ENCODE measurements at places on chromosomes 6 and 20.

DNA sequence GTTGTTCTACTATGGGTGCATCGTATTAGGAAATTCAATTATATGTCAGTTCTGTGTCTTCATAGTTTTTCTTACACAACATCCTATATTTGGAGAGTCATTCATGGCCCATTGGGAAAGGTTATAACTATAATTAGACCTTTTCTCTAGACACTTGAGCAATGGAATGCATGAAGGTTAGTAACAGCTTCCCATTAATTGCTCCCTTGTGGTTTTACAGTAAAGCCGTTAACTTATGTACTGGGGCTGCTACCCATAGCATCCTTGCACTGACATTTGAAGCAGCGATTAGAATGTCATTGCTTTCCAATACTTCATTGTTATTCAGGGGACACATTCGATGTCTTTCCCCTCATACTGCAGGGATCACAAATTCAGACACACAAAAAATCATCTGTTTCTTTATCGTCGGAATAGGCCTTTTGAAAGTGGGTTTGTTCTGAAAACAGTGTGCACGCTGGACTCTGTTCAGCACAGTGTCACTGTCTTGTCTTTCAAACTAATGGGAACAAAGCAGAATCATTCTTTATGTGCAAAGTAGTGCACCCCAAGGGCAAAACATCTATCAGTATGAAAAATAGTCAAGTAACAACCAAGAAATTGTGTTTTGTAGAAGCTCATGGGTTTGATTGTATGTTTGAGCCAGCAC is 634.3 kb upstream of the MAP3K7 start:
- DNase-seq: no peak

DNA sequence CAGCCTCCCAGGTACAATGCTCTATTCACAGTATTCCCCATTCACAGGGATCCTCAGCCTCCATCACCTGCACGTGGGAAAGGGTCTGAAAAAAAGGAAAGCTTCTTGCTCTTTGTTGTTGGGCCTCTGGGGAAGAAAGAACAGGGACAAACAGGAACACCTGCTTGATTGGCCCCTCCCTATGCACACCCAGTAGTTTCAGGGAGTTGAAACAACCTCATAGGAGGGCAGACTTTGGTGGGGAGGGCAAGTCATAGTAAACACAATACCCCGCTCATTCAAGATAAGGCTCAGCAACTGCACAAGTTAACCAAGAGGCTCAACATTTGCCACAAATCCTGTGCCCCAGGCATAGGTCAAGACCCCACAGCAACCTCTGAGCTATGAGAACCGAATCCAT is 1.7 kb downstream of the GHRH start:
- DNase-seq: no peak

DNA sequence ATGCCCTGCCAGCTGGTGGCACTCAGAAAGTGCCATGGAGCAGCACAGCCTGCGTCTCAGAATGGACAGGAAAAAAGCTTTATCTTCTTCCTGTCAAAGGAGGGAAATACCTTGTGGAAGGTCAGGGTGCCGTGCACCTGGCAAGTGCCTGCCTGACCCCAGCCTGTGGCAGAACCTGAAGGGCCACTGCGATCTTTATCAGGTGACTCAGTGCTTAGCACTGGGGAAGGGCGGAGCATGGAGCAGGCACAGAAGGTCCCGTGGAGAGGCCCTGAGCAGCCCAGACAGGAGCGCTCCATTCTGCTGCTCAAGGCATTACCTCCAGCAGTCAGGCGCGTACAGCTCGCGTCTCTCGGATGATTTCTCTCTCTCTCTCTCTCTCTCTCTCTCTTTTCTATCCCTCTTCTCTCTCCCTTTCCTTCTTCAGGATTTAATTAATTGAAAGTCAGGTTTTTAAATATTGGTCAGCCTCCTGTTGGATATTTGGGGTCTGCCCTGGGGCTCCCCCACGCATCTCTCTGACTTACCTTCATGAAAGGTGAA is 31.7 kb downstream of the FOXC1 start:
- DNase-seq: no peak

DNA sequence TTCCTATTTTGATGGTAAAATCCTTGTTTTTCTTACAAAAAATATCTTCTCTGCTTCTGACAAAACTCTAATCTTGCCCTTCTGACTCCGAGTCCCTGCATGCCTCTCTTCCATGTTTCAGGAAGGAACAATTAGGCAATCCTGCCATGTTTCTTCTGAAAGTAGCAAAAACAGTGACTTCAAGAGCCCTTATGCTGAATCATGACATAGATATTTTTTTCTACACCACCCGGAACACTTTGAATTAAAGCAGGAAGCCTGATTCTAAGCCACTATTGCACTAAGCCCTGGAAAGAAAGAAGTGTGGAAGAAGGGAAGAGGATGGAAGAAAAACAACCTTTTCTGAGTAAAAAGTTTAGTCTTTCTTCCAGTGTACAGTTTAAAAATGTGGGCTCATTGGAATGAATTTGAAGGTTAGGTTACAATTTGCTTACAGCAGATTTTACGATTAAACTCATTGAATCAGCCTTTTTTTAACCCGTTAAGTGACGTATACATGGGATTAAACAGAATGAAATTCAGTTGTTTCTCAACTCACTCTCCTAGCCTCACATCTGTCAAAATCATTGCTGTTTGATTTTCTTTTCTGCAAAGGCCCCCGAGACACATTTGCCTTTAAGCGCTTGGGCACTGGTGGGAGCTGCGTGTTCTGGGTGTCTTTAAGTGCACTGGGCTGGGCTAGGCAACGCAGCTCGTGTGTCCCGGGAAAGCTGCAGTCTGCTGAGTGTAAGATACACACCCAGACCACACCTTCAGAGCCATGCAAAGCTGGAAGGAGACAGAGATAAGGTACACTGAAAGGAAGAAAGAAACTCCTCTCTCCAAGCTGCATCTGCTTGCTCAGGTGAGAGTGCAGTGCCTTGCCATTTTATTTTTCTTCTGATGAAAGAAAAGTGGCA is 159.4 kb upstream of the CITED2 start:
- peak; percentile 86 for DNase-seq
